ENCODE measurements at places on chromosomes 1 and 21. TPM values are rescaled to one million over a fixed set of nuclear protein-coding genes. Genes with fewer than 3 reads are reported as not detected.

CYP4X1 gene
- total RNA-seq: 3.4 TPM

RBP7 gene
- total RNA-seq: 0.77 TPM

ORC1 gene
- 6.5 TPM for total RNA-seq

ZNF648 gene
- total RNA-seq: not detected

RXFP4 gene
- total RNA-seq: not detected

ADORA1 gene
- not detected for total RNA-seq

COL11A1 gene
- total RNA-seq: under 0.01 TPM

SYDE2 gene
- 4.0 TPM for total RNA-seq

CEP85 gene
- total RNA-seq: 6.7 TPM

TMIGD3 gene
- total RNA-seq: not detected

OPTC gene
- not detected for total RNA-seq

TMEM79 gene
- total RNA-seq: 0.51 TPM
